ENCODE measurements at places on chromosomes 6 and 20.

DNA sequence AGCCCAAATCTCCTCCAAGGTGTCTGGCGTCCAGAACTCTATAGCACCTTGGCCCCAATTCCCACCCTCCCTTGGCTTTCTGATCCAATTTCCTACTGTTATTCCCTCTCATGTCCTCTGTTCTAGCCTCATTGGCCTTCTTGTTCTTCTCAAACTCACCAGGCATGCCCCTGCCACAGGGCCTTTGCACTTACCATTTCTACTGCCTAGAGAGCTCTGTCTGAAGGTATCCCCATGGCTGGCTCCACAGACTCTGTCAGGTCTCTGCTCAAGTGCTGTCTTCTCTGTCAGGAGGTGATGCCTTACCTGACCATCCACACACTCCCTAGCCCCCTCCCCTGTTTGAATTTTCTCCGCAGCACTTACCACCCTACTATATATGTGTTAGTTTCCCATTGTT lies 5.6 kb upstream of the BMP6 start:
- no peak for DNase-seq

DNA sequence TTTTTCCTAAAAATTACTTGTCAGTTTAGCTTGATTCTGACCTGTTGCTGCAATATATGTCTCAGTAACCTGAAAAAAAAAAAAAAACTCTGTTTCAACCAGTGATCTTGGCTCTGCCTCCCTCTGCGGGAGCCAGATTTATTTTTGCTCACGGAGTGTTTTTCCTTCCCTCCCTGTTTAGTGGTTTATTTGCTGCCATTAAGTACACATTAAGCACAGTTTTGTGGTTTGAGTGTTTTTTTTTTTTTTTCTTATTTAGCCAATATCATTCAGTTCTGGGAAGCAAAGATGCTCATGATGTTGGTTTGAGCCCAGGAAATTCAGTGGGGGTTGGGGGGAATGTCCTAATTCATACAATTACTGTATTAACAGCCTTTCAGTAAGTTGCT lies 110.1 kb upstream of the GPR6 start:
- peak; percentile 65 for DNase-seq

GRCh38 chr20:44448753-44449546 lies 26.7 kb upstream of the TTPAL start:
- DNase-seq = no peak

GRCh38 chr6:166442131-166442685 lies 59.5 kb upstream of the MPC1 start:
- DNase-seq = no peak

GRCh38 chr6:26232940-26233648 lies 131.9 kb upstream of the BTN3A2 start:
- peak; percentile 88 for DNase-seq

DNA sequence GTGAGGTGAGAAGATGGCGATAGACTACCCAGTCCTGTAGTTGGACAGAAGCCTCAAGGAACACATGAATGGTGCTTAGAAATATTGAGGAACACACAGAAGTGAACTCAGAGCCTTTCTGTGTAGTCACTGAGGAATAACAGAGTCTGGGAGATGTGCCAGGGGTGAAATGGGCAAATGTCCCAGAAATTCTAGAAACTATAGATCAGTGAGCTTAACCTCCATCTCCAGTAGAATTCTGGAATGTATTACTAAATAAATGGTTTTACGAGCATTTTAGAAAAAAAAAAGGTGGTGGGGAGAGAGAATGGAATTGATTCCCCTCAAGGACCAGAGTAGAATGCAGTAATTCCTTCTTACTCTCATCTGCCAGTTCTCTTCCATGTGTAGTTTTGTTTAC lies 380.0 kb downstream of the LMBRD1 start:
- DNase-seq = peak; percentile 55

DNA sequence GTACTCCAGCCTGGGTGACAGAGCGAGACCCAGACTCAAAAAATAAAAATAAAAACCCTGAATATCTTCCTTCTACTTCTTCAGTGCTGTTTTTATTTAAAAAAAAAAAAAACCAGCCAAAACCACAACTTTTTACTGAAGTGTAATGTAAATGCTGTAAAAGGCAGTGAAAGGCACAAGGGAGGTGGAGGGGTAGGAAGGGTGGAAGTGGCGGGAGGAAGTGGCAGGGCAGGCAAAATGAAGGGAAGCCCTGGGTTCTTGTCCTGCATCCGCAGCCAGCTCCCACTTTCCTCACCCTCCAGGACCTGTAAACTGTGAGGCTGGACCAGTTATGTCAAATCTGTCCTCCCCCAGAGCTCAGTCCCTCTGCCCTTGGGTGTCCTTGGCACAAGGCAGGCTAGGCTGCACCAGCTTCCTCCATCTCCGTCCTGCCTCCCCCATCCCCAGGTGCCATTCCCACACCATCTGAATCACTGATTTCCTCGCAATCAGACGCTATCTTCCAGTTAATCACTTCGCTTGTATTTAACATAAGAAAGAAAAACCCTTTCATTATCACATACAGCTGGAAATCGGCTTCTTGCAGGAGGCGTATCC lies 13.7 kb upstream of the PANK2 start:
- DNase-seq = no peak

Measured in fibroblast of lung (primary cell).